Activated naive CD4-positive, alpha-beta T cell treated with Interleukin-2 at 50 U/mL for 16 hours (primary cell): ENCODE measurements at places on chromosomes 11 and 22.

DNA sequence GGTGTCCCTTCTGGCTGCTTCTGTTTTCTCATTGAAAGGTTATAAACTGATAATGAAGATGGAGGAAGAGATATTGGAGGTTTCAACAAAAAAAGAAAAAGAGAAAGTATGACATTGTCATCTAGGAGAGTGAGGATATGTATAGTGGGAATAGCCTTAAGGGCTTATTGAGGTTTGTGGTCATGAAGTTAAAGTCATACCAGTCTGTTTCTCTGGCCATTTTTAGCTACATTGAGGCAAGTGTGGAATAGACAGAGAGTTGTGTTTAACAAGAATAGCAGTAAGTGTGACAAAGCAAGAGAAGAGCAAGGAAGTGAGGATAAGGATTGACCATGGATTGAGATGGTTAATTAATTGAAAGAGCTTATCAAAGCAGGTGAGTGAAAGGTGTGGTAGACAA lies 110.4 kb downstream of the ELP4 start:
- DNase-seq, result no peak

DNA sequence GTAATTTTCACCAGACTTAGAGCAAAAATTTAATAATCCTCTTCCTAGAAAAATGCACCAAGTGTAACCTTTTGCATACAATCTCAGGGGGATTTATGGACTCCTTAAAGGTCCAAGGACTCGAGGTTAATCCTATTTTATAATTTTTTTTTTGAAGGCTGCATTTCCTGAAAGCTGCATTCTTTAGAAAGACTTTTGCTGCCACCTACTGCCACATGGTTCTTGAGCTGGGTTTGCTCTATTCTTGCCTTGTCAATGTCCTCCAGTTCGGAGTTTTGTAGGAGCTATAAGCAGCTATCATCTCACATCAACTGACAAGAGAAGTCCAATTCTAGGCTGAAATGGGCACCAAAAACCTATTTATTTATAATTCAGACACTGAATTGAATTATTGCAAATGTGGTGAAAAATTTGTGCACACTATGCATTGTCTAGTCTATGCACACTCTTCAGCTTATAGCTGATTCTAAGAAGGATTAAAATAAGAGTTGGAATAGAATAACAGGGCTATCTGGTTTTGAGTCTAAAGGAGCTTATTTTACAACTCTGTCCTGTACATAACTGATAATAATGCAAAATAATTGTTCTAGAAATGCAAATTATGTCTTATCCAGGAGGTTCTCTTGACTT lies 31.3 kb downstream of the TRAF6 start:
- DNase-seq, result peak; percentile 11

DNA sequence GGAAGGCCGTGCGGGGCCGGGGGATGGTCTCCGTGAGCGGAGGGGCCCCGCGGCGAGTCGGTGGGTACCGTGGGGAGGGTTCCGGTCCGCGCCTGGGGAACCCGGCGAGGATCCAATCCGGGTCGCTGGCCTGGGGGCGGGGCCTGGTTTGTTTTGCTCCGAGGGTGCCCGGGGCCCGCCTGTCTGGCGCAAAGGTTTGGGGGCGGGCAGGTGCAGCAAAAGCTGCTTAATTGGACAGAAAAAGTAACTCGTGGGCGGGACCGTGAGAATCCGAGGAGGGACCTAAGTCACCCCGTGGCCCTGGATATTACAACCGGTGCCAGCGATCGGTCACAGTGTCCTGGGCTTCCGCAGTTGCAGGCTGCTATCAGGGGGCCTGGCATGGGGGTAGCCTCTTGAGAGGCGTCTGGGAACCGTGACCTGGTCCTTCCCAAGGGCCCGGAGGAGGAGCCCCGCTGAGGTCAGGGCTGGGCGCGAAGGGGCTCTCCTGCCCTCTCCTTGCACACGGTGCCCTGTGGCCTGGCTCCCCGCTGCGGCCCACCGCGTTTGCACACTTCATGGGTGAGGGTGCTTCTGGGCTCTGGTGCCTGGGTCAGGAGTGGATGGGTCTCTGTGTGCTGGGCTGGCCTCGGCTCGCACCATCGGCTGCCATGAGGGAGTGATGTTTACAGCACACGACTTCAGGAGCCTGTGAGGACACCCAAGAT lies 1.4 kb downstream of the PNPLA2 start:
- peak; percentile 94 for DNase-seq

DNA sequence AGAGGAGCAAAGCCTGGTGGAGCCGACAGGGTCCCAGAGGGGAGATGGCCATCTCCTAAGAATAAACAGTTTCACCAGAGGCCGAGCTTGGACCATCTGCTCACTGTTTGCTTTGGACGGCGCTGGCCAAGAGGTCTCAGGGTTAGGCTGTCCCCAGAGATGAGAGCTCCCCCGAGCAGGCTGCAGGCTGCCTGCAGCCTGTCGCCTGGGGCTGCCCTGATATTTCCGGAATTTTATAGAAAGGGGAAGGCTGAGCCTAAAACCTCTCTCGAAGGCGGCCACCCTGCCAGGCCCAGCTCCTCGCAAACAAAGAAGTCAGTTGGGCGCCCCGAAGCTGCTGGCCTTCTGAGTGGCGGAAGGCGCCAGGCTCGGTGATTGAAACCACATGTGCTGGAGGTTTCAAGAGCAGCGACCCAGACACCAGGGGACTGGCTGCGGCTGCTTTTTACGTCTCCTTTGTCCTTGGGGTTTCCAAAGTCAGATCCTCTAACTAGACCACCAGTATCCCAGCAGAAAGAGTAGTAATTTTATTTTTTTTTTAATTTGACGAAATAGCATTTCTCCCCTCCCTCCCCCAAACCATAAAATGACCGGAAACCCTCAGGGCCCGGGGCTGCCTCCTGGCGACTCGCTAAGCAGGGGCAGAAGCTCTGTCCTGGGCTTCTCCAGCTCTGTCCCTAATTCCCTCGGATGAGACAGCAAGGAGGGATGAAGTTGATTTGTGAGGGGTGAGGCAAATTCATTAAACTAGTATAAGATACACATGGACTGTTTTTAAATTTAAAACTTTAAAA lies 57.4 kb downstream of the CLMP start:
- DNase-seq, result no peak

- no peak for DNase-seq
These were observed 58.5 kb upstream of the SESN3 start for GRCh38 chr11:95289378-95290101.

- no peak for DNase-seq
These were observed 23.1 kb upstream of the NNMT start for GRCh38 chr11:114273071-114273470.

DNA sequence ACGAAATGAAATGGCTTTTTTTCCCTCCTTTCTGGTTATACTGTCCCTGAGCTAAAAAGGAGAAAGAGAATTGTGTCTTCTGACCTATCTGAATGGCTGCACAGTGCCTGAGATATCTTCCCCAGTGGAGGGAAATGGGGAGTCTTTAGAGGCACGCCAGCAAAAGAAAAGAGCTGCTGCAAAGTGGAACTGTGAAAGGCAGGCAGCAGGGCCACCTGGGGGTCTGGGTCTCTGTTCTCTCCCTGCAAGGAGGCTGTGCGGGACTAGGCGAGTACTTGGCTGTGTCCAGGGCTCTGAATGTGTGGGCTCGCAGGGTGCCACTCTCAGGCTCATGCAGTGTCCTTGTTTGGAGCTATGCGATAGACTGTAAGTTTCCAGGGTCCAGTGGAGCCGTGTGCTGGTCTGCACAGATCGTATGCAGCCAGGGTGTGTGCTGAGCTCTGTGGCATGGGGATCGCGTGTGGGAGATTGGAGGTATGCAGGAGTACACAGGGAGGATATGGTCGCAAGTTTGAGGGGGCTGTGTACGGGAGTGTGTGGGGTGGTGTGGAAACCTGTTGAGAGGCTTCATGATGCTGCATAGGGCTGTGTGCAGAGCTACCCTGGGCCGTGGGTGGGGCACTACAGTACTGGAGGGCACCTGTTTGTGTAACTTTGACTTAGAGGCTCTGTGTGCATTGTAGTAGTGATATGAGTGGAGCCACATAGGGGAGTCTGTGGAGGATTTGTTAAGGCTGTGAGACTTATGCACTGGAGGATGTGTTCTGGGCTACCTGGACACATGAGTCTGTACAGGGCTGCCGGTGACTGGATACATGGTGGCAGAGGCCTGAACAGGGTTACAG lies 70.1 kb upstream of the OLFML1 start:
- DNase-seq, result no peak

DNA sequence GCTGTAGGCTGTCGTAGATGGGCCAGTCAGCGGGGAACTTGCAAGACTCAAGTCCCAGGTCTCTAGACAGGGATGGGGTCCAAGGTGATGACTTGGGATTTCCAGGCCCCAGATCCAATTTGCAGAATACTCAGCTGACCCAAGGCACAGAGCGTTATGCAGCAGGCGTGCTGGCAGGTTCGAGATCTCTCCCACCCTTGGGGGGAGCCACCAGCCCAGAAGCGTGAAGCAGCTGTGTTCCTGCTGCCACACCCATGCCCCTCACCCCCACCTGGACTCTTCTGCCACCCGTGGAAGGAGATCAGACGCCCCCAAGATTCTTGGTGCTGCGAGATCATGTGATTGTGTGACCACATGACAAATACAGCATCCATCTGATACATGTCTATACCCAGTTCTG lies 142.6 kb downstream of the BRD1 start:
- no peak for DNase-seq

- DNase-seq, result peak; percentile 24
These were observed 8.3 kb downstream of the SSH3 start for GRCh38 chr11:67311556-67312082.

DNA sequence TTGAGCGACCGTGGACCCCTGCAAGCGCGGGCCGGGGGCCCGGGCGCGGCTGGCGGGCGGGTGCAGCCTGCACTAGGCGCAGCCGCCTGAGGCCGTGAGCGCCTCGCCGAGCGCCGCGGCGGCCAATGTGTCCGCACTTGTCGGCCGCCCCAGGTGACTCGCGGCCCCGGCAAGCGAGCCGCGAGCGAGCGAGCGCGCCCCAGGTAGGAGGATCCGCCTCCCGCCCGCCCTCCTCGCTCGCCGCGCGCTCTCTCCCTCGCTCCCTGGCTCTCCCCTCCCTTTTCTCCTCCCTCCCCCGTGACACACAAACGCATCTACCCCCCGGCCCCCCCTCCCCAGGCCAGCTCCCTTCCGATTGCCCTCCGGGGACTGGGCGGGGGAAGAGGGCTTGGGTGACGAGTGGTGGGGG lies at the start of gene WNT7B:
Gene WNT7B, minus strand, starts transcription at position 160 of the 409 bp plus-strand sequence. CDS start 408 bp downstream, outside the sequence.
- DNase-seq, result peak; percentile 7

DNA sequence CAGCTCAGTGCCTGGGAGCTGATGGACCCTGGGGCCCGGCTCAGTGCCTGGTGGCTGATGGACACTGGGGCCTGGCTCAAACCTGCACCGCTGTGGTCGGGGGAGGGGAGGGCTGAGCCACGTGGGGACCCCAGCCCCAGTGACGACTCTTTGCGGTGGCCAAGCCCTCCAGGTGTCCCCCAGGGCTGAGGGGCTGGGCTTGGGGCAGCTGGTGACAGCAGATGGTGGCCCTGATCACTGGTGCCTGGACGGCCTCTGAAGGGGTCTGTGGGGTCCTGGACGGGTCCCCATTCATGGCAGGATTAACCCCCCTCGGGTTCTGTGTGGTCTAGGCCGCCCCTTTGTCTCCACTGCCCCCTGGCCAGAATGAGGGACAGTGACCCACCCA lies 3.4 kb upstream of the MUC5B start:
- no peak for DNase-seq
